ENCODE measurements at places on chromosomes 6 and 20.
A peak's percentile ranks its signal among the peaks of the same experiment; 100 is the strongest.

DNA sequence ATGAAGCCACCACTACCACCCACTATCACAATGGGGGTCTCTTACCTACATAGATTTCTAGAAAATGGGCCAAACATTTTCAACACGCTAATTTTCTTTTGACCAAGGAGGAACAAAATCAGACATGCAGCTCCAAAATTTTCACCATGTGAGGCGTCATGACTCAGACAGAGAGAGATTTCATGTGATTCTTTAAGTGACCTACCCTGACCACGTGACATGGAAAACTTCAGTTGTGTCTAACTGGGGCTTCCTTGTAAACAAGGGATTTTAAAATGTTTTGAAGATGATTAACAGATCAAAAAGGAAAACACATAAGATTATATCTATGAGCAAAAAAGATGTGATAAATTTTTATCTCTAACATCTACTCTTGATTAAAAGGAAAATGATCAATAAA is 199.2 kb downstream of the TBXT start:
- DNase-seq = no peak

DNA sequence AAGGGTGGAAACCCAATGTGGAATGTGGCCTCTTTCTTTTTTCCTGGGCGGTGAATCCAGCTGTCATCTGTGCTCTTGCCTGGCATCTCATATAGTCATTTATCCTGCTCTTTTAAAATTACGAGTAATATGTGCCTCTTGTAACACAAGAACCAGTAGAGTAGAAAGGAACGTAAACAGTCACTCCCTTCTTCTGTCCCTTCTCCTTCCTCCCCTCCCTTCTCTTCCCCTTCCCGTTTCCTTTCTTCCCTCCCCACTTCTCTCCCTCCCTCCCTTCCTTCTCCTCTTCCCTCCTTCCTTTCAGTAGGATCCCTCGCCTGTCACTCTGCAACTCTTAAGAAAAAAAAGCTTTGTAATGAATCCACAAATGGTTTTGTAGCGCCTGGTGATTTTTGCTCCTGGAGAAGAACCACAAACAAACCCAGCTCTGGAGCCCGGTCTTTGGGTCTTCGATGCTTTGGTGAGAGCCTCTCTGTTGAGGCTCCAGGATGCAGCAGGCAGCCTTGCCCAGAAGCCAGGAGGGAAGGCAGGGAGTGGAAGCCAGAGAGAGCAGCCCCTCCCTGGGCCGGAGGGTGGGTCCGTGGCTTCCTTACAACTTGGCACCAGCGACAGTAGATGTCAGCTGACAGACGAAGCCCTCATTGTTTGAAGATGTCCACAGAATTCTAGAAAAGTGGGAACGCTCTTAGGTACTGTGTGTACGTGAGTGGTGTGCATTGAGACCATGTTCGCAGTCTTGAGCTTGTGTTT is 15.0 kb downstream of the DUSP22 start:
- no peak for DNase-seq

DNA sequence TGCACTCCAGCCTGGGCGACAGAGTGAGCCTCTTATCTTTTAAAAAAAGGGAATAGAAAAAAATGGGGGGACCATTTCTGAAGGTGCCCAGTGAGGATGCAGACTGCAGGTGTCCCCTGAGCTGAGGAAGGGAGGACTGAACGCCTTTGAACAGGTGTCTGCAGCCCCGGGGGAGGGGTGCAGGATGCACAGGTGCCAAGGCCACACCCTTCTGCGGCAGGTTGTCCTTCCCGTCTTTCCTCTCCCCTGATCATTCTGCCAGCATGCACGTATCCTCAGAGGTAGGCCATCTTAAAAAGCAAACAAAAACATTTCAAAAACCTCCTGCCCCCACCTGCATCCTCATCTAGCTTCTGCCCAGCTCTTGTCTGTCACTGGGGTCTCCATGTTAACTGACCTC is 101.3 kb downstream of the MTHFD1L start:
- no peak for DNase-seq

- no peak for DNase-seq
These were observed 98.8 kb downstream of the ASXL1 start for GRCh38 chr20:32456869-32457478.

GRCh38 chr20:59375541-59375940 is 75.1 kb downstream of the EDN3 start:
- DNase-seq = no peak

- DNase-seq = no peak
These were observed 22.4 kb downstream of the UQCC2 start for GRCh38 chr6:33689148-33689494.

- no peak for DNase-seq
These were observed 1687.6 kb downstream of the GRIK2 start for GRCh38 chr6:103081126-103081525.

DNA sequence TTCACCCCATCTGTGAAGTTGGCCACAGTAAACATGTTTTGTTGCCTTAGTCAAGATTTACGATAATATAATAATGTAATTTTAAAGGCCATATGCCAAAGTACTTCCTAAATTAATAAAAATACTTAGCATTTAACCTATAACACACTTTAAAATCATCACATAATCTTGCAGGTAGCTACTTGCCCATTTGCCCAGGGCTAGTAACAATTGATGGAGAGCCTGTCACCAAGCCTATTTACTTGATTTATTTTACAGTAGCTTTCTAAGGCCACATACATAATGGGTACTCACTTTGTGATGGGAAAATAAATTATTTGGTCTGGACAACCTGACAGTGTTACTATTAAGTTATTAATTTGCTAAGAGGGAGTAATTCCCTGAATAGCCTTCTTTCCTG is 14.5 kb downstream of the BTBD9 start:
- peak; percentile 41 for DNase-seq

DNA sequence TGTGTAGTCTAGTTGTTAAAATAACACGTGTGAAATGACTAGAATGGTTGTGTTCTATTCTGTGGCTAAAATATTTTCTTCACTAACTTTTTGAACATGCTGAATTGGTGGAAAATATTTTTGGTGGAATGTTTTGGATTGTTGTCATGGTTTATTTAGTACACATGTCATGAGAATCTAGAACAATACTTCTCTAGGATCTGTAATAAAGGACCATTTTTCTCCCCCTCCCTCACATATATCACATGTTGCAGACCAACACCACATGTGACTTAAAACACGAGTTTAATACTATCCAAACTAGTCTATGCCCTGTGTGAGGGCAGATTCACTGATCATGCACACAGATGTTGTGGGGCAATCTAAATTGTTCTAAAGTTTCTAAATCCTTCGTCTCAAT is 29.2 kb downstream of the FIG4 start:
- no peak for DNase-seq

DNA sequence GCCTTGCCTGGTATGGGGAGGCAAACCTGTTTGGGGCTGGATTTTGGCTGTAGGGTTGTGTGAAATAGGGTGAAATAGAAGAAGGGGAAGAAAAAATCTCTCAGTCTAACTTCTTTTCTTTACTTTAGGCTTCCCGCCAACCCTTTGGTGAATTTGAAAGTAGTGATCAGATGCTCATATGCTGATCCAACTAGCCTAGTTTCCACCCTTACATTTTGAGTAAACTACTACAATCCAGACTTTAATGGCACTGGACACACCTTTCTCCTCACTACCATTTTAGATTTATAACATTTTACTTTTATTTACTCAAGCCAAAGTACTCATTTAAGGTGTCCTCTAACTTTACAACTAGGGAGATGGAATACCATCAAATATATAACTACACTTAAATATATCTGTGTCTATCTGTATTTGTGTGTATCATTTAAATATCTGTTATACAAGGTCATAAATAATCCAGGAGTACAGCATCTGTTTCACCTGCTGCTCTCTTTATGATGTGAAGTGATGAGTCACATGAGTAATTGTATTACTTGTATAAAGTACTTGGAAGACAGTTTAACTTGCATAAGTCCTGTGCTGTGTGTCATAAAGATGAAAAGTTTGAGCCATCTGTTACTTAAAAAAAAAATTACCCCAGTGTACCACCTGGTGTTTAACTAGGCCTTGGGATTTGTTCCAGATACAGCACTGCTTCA is 172.1 kb downstream of the CDKAL1 start:
- DNase-seq = peak; percentile 67

DNA sequence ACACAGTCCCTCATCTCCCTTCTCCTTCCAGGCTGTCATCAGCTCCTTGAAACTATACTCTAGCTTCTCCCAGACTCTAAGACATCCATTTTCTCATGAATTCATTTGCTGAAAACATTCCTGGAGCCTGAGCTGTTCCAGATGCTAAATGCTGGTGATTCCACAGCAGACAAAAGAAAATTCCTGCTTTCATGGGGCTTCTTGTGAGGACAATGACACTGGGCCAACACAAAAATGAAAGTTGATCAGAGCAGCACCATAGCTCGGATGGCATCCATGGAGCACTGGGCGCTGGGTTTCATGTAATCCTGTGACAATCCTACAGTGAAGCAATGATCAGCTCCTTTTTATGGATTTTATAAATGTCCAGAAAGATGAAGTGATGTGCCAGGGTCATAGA is 47.4 kb upstream of the STX16 start:
- no peak for DNase-seq

- DNase-seq = no peak
These were observed 30.6 kb downstream of the SNAP25 start for GRCh38 chr20:10249048-10249770.

DNA sequence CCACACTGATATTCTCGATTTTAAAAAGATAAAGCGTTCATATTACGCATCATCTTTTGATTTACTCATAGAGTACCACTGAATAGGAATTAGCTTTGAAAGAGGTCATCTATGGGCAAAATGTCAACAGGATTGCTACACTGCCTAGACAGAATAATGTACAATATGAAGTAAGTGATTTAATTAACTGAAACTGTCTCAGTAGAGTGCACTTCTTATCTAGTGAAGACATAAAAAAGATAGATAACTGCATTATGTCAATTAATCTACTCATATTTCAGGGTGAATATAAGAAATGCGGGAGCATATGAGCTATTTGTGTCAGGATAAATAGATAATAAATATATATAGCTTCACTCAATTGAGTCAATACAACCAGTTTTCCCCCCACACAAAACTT is 723.9 kb downstream of the EYS start:
- DNase-seq = no peak

- no peak for DNase-seq
These were observed 57.4 kb downstream of the GJA10 start for GRCh38 chr6:89951574-89952104.

All from NCI-H1417 treated with DMSO at 0.1 percent for 48 hours (cell line).